CD4-positive, alpha-beta T cell treated with Interleukin-2 at 100 ng/mL for 4 hours (primary cell): ENCODE measurements at places on chromosomes 1 and 21.

DNA sequence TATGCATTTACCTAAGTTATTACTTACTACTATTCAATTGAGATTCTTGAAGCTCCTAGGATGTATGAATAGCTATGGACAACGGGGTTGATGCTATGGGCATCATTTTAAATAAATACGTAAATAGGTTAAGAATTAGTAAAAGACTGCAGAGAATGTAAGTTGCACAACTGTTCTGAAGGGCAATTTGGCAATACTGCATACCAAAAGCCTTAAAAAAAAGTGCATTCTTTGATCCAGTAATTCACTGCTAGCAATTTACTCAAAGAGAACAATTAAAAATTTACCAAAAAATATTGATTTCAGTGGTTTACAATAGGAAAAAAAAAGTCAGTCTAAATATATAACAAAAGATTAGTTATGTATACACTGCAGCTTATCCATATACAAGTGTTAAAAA, 3.5 kb downstream of the ARPC5 start:
- DNase-seq: no peak

DNA sequence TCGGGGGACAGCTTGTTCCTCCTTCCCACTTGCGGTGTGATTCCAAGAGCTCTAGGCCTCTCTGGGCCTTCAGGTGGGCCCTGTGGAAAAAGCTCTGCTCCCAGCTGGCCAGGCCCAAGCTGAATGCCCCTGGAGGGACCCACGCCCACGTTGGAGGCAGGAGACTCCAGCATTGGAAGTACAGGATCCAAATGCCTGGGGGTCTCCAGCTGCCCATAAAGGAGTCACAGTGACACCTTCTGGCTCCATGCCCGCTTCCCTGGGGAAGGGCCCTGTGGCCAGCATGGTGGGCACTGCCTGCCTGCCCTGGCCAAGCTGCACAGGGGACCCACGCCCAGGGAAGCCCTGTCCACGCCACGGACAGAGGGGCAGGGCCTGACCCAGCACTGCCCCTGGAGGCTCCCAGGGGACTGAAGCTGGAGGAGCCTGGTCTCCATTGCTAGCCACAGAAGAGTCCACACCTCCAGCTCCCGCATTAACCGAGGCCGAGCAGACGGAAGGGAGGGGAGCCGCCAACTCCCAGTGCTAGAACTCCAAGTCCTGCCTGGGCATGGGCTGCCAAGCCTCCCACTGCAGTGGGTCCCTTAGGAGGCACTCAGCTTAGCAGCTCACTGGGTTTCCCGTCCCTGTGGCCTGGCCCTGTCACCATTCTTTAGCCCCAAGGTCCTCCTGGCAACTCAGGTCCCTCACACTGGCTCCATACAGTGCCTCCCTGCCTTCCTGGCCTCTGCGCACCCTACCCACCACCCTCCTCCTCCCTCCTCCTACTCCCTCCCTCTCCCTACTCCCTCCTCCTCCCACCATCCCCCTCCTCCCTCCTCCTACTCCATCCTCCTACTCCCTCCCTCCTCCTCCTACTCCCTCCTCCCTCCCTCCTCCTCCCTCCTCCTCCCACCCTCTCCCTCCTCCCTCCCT, 41.9 kb downstream of the WNT9A start:
- no peak for DNase-seq

GRCh38 chr1:226107471-226108460, 45.2 kb downstream of the H3-3A start:
- DNase-seq: no peak

DNA sequence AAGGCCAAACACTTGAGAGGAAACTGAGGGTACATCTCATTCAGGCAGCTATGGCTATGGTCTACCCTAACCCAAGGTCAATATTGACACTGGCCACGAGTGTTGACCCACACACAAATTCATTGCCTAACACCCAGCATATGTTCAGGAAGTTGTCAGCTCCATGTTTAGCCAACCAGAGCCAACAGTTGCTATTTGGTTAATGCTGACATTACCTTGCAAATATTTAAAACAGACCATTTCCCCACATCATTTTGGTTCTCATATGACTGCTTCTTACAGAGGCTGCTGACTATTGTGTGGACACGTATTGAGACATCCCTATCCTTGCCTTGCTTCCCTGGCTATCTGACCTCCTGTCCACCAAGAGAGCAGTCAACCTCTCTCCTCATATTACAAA, 97.3 kb downstream of the LMX1A start:
- DNase-seq: no peak

DNA sequence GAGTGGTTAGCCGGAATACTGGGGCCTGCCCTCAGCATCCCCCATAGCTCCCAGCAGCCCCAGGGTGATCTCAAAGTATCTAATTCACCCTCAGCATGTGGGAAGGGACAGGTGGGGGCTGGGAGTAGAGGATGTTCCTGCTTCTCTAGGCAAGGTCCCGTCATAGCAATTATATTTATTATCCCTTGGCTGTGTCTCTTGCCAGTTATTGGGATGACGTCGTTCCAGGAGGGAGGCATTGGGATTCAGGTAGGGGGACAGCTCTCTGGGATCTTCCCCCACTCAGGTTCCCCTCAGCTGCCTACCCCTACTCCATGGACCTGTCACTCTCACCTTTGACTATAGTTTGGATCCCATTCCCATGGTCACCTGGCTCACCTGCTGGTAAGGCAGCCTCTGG, 11.9 kb upstream of the PEAR1 start:
- DNase-seq: no peak

DNA sequence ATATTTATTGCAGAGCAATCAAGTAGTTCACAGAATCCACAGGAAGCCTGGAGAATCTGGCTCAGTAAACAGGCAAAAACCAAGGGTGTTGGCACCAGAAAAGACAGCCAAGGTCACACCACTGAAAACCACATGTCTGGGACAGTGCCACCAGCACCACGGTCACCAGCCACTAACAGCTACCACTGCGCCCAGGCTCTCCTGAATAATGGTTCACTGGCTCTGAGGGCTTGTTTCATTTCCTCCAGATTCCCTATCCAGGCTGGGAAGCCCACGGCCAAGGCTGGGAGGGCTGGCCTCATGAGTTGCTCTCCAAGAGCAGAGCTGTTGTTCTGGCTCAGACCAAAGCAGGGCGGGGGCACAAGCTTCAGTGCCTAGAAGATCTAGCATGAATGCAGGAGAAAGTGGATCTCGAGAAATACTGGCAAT, 54.5 kb upstream of the PTGFRN start:
- DNase-seq: no peak

GRCh38 chr1:113538225-113538624, 147.9 kb downstream of the MAGI3 start:
- DNase-seq: no peak

- no peak for DNase-seq
These were observed 19.6 kb upstream of the RBM15 start for GRCh38 chr1:110319332-110320167.

GRCh38 chr1:24692351-24692980, 49.4 kb downstream of the SRRM1 start:
- no peak for DNase-seq

DNA sequence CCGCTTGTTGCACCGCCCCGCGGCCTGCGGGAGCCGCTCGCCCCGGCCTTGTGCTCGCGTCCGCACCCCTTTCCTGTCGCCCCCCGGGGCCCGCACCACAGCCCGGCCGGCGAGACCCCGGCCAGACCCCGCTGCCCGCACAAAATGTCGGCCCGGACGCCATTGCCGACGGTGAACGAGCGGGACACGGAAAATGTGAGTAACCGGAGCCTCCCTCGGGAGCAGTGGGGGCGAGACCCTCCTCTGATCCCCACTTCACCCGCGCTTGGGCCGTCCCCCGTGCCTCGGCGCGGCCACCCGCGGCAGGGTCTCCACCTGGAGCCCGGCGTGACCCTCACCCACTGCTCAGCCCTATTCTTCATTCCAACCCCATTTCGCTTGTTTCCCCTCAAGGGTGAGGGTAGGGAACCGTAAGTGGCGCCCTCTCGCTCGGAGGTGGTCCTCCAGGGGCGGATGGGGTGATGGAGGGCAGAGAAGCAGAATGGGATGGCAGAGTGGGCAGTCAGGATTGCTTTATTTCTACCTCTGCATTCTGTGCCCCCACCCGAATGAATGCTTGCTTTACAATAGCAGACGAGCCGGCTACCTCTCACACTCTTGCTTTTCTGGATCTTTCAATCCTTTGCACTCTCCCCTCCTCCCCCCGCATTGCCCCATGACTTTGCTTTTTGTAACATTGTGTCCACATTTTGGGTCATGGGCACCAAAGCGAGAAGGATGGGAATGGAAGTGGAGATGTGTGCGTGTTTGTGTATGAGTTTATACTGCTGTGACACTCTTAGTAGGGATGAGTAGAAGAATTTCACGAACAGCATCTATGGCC, 954 bp downstream of the MARK1 start:
- no peak for DNase-seq

- DNase-seq: no peak
These were observed 9.1 kb upstream of the KYAT3 start for GRCh38 chr1:89001510-89001909.

- DNase-seq: no peak
These were observed 196.3 kb upstream of the CHRM3 start for GRCh38 chr1:239189998-239190512.

DNA sequence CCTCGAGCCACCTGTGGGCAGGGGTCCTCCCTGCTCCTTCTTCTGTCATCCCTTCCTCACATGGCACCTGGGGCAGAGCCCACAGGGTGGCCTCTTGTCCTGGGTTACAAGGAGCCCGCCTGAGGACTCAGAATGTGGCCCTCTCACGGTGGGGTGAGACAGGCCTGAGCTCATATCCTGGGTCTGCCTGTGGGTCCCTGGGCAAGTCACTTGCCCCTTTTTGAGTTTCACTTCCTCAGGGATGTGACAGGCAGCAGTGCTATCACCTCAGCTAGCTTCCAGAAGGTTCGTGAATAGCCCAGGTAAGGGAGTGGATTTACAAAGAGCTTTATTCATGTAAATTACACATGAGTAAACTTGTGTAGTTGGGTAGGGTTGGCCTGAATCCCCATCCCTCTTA, 33.5 kb downstream of the HTR6 start:
- no peak for DNase-seq

DNA sequence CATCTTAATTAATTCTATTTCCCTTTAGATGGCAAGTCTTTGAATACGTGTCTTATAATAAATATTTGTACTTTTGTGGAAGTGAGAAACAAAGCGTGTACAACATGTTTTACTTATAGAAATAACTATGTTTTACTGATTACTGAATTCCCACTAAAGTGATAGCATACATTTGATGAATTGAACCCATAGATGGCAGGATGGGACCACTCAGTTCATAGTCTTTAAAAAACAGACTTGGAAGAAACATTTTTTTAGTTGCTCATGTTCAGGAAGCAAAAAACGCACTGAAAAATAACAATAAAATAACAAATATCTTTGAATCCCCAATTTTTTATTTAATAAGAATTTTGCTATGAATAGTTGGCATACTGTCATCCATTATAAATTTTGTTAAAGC, 507.1 kb upstream of the ZRANB2 start:
- no peak for DNase-seq

DNA sequence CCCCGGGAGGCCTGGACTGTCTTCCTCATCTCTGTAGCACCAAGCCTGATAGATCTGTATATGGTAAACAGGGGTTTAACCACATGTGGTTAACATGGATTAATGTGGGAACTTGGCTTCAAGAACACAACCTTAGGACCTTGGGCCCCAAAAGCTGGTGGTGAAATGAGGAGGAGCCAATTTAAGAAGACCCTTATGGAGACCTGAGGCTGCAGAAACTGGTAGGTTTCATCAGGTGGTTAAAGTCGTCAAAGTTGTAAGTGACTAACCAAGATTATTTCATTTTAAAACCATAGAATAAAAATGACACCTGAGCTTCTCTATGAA, 14.0 kb downstream of the THEMIS2 start:
- no peak for DNase-seq

GRCh38 chr21:33940881-33941245, 25.3 kb upstream of the ATP5PO start:
- DNase-seq: no peak

DNA sequence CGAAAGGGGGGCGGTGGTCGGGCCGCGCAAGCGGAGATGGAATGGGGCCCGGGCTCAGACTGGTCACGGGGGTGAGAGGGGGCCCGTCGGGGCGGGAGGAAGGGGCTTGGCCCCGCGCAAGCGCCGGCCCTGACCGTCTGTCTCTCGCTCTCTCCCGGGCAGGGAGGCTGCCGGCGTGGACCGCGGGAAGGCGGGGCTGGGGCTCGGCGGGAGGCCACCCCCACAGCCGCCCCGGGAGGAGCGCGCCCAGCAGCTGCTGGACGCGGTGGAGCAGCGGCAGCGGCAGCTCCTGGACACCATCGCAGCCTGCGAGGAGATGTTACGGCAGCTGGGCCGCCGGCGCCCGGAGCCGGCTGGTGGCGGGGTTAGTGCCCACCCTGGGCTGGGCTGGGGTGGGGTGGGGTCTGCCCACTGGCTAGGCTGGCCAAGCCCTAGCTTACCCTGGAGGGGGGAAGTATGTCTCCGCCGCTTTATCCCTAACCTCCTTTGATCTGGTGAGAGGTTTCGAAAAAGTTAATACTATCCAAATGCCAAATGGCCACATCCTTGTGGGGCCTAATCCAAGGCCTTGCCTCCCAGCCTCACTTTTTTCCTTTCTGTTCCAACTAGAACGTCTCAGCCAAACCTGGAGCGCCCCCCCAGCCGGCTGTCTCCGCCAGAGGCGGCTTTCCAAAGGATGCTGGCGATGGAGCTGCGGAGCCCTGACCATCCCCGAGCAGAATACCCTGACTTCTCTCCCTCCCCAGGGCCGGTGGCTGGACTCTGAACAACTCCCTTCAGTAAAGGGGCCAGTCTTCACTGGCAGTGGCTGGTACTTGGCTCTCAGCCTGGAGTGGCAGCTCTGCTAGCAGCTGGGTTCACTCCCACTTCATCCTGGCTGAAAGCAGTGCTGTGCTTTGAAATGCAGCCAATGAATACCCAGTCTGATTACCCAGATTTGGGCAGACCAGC, 636 bp upstream of the YRDC start:
- DNase-seq: no peak

- DNase-seq: no peak
These were observed 15.9 kb downstream of the UMODL1 start for GRCh38 chr21:42086969-42087368.

- no peak for DNase-seq
These were observed 79.9 kb downstream of the OBSCN start for GRCh38 chr1:228287541-228288425.

GRCh38 chr1:162055062-162055461, 14.4 kb upstream of the NOS1AP start:
- no peak for DNase-seq

DNA sequence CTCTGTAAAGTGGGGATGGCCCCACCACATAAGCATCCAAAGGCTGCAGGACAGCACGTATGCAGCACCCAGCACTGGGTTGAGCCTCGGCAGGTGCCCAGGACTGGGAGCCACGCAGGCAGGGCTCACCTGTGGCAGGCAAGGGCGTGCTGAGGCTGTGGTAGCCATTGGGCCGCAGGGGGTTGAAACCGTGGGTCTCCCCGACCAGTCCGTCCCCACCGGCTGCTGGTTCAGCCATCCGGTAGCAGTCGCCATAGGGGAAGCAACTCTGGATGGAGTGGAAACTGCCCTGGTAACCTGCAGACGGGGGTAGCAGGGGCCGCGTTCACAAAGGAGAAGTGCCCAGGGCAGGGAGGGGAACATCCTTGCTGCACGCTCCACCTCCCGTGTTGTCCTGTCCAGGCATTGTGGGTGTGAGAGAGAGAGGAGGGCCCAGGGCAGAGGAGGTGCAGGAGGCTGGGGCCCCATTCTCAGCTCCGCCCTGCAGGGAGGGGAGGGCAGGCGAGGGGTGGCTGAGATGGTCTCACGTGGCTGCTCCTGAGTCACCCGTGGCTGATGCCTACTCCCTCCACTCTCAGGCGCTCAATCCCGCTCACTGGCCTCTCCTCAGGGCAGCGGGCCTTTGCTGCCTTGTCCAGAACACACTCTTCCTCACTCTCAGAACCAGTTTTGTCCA, 49.9 kb downstream of the DMRTB1 start:
- DNase-seq: no peak

GRCh38 chr1:31723828-31724359, 20.1 kb upstream of the COL16A1 start:
- DNase-seq: peak; percentile 31
